Natural killer cell (primary cell): ENCODE measurements at places on chromosomes 7 and 10.

- no peak for DNase-seq
These were observed 499.4 kb downstream of the AUTS2 start for GRCh38 chr7:70097645-70098044.

GRCh38 chr10:91909117-91909677 is at the start of gene FGFBP3:
FGFBP3 (minus strand) TSS chr10:91909486; CDS start chr10:91908969, 517 bp downstream.
- DNase-seq, result no peak

GRCh38 chr7:115654384-115655214 is 376.0 kb downstream of the TFEC start:
- no peak for DNase-seq

DNA sequence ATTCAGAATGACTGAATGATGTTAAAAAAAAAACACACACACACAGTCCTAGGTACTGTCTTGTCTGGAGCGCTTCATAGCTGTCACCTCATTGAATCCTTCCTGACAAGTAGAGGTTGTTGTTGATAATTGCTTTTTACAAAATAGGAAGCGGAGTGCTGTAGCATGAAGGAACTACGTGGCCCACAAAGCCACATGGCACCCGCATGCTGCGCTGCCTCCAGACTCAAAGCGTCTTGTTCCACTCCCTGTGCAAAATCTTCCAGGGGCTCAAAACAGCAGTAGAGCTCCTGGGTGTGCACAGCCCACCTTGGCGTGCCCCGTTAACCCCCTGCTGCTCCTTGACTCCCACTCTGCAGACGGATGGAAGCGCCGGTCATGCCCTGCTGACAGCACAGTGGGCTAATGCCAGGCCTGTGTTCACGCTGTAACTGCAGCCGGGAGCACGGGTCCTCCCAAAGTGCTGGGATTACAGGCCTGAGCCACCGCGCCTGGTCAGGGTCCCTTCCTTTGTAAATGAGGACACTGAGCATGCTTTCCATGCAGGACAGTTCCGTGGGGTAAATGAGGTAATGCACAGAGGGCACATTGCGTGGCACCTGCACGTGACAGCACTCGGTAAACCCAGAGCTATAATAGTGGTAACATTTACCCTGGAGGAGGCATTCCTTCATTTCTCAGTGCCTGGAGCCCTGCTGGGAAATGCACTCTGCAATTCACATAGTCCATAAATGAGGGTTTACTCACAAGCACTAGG is 91.1 kb upstream of the GNA12 start:
- no peak for DNase-seq

GRCh38 chr10:34547291-34547690 is 267.8 kb downstream of the PARD3 start:
- no peak for DNase-seq

DNA sequence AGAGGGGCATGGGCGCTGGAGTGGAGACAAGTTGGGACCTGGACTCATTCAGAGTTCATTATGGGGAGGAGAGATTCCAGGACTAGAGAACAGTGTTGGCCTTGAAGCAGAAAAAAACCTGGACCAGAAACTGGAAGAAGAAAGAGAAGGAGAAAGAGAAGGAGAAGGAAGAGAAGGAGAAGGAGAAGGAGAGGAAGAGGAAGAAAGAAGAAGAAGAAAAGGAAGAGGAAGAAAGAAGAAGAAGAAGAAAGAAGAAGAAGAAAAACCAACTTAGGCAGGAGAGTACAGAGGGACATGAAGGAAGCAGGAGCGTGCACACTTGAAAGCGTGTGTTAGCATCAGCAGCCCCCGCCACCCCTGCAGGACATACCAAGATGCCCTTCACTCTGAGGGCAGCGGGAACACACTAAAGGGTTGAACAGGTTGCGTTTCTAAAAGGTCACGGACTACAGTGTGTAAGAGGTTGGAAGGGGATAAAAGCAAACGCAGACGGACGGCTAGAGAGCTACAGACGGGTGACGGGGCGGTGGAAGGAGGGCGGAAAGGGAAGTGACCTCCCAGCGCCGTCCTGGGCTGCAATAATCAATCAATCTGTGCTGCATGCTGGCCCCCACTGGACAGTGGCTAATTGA is 95.3 kb downstream of the SEC61G start:
- no peak for DNase-seq

GRCh38 chr7:107981466-107981865 is 21.5 kb downstream of the LAMB1 start:
- DNase-seq, result no peak

- no peak for DNase-seq
These were observed 192.2 kb downstream of the SH2D4B start for GRCh38 chr10:80729896-80730295.

GRCh38 chr7:1992554-1992953 is 240.2 kb downstream of the MAD1L1 start:
- no peak for DNase-seq

DNA sequence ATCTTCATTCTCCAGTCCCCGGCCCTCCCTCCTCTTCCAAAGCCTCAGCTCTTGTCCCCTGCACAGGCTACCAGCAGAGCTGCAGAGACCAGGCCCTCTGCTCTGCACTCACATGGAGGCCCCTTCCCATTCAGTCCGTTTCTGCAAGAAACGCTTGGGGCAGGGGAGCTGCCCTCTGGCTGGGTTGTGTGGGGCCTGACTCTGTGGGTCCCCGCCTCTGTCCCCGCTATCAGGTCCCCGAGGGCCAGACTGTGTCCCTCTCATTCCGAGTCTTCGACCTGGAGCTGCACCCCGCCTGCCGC is 1.5 kb downstream of the PCOLCE start:
- no peak for DNase-seq

- no peak for DNase-seq
These were observed 198.3 kb downstream of the NEBL start for GRCh38 chr10:20698837-20699236.

DNA sequence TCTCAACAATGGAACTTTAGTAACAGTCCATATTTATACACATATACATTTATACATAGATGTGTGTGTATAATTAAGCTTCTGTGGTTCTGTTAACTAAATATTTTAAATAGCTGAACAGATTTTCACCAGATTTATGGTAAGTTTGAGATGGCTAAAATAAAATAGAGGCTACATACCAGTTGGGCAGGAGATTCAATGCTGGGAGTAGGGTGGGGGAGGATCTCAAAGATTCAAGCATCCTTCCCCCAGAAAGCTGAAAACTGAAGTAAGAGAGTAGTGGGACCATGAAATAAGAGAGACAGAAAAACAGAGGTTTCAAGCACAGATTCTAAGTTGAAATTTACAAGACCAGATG is 14.0 kb downstream of the LRRC17 start:
- DNase-seq, result no peak

DNA sequence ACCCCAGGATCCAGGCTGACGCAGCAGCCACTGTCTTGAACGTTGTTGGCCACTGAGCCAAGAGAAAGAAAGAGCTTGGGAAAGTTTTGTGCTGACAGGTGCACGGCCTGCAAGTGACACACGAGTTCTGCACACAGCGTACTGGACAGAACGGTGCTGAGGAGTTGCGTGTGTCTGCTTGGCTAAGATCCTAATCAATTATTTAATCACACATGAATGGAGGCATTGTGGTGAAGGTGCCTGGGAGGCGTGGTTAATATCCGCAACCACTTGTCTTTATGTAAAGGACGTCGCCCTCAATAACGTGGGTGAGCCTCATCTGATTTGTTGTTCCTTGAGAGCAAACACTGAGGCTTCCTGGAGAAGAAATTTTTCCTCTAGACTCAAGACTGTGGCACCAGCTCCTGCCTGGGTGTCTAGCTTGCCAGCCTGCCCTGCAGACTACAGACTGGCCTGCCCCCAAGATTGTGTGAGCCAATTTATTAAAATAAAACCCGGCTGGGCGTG is 16.6 kb upstream of the GNA12 start:
- no peak for DNase-seq

- no peak for DNase-seq
These were observed 721 bp downstream of the CCNJ start for GRCh38 chr10:96043893-96044715.

DNA sequence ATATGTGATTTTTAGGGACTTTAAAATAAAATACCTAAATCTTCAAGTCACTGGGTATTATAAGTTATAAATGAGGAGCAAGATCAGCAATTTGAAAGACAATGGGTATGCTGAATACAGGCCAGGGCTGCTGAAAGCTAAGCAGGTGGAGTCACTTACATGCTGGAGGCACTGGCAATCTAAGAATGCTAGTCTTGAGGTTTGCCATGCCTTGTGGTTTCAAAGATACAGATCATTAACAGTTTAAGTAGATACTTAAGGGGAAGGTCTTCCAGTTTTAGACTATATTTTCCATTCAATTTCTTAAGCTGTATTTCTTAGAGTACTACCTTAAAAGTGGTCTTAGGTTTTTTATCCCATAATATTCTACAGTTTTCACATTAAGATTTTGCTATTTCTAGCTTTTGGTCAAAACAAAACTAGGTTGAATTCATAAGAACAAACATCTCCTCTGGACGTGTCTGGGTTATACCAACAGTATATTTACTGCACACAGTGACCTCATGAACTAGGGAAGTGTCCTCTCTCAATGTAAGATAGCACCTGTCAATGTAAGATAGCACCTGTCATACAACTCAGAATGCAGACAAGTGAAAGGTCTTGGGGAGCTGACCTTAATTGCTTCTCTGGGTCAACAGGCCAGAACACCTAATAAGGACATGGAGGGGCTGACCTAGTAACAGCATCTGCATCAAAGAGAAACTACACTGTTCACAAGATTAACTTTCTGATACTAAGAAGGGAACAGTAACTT is 2.0 kb downstream of the SRI start:
- no peak for DNase-seq

GRCh38 chr7:43394441-43395130 is 188.3 kb upstream of the STK17A start:
- no peak for DNase-seq

GRCh38 chr10:14296065-14296709 is 34.5 kb downstream of the FRMD4A start:
- no peak for DNase-seq

DNA sequence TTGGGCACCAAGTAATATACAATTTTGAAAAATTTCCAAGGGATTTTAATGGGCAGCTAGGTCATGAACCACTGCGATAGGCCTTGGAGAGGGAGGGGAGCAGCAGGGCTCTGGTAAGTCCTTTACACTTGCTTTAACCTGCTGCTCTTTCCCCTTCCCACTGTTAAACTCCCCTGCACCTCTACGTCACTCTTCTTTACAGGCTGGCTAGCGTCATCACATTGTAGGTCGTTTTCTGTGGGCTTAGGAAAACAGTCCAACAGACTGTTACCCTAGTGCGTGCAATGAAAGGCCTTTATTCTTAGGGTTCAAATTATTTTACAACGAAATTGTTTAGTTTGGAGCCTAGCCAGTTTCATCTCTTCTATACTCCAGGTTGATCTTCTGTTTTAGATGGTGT is 235.7 kb downstream of the AUTS2 start:
- no peak for DNase-seq

DNA sequence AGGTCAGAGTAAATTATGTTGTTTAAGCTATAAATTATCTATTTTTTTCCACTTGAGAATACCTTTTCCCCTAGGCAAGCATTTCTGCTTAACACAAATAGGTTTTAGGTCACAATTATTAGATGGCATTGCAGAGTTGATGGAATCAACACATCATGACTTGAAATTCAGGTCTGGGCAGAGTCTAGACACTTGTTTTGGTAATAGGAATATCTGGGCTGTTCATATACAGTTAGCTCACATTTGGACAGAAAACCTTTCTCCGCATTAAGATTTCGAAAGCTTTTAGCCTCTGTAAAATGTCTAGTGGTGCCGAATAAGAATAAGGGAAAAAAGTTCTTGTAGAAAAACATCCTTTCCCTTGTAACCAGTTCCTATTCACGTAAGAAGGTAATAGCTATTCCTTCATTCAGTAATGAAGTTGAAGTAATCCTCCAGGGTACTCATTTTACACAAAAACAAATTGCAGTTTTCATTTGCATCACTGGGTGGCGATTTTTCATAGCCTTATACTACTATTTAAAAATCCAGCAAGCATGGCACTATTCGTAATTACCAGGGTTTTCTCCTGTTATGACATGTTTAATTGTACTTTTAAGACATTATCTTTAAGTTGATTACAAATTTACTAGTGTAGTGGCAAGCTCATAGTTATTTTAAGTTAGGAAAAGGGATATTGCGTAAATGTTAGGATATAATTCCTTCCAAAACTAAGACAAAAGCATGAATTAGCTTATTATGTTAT is 37.0 kb downstream of the RPA3 start:
- DNase-seq, result no peak

- no peak for DNase-seq
These were observed 7.4 kb downstream of the NRCAM start for GRCh38 chr7:108448584-108449505.

GRCh38 chr7:109376576-109376975 is 806.9 kb downstream of the DNAJB9 start:
- no peak for DNase-seq

GRCh38 chr10:63910806-63911205 is 389.6 kb downstream of the REEP3 start:
- DNase-seq, result no peak

DNA sequence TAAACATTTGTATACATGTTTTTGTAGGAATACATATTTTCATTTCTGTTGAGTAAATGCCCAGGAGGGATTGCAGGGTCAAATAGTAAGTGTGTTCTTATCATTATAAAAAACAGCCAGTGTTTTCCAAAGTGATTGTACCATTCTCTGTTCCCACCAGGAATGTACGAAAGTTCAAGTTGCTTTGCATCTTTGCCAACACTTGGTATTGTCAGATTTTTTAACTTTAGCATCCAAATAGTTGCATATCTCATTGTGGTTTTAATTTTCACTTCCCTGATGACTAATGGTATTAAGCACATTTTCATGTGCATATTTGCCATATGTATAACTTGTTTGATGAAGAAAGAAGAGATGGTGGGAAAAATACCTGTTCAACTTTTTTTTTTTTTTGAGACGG is 213.9 kb downstream of the ZNF365 start:
- no peak for DNase-seq

- DNase-seq, result no peak
These were observed 23.9 kb downstream of the EPC1 start for GRCh38 chr10:32323051-32323450.

- DNase-seq, result no peak
These were observed 100.4 kb downstream of the RGS10 start for GRCh38 chr10:119441921-119442757.

GRCh38 chr10:58701405-58702135 is 188.9 kb downstream of the BICC1 start:
- no peak for DNase-seq

GRCh38 chr10:88107296-88108097 is 244.1 kb downstream of the PTEN start:
- no peak for DNase-seq

- no peak for DNase-seq
These were observed 99.6 kb upstream of the BMPER start for GRCh38 chr7:33805630-33806233.

DNA sequence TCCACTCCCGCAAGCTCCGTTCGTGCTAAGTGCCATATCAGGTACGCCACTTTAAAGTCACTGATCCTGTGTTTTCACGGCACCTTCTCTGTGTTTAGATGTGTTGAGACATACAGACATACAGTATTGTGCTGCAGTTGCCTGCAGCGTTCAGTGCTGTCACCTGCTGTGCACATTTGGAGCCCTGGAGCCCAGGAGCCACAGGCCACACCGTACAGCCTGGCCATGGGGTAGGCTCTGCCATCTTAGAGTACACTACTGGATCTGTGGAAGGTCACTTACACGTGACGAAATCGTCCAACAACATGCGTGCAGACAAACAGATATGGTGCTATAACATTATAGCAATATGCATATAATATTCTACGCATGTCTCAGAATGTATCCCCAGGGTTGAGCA is 111.3 kb downstream of the ELFN1 start:
- no peak for DNase-seq

- no peak for DNase-seq
These were observed 111.5 kb downstream of the FOXL3 start for GRCh38 chr7:401495-401894.
